ENCODE measurements at places on chromosomes 3 and 15. TPM values are rescaled to one million over a fixed set of nuclear protein-coding genes. Genes with fewer than 3 reads are reported as not detected.

- no peaks in the 10 kb centered on the region for H3K27me3 ChIP-seq
- no peak overlapping the region for H3K27ac ChIP-seq
- no peak overlapping the region for H3K4me3 ChIP-seq
- no peaks in the 10 kb centered on the region for H3K36me3 ChIP-seq
- peaks cover 2% of the 10 kb centered on the region for H3K4me1 ChIP-seq
These were observed 94.6 kb downstream of the ZPLD1 start for GRCh38 chr3:102529452-102529851.

GRCh38 chr15:53525894-53526293 is 233.6 kb downstream of the WDR72 start:
- no peaks in the 10 kb centered on the region for H3K27me3 ChIP-seq

DNA sequence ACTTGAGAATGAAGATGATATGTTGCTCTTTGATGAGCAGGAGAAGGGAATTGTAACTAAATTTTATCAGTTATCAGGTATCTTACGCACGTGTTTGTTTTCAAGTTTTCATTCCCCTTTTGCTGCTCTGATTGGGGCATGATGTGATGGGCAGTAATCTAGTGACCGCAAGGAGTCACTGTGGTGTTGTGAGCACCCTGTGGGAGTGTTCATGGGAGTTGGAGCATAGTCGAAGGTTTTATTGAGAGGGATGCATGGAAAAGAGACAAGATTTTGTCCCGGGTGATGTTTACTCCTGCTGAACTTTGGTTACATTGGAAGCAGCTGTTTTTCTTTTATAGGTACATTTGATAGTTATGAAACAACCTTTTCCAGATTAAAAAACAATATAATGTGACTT is 2.1 kb downstream of the FAN1 start:
- DNase-seq: no peak
- peaks cover 5% of the 10 kb centered on the region for H3K36me3 ChIP-seq
- H3K27me3 ChIP-seq: no peaks in the 10 kb centered on the region
- peak overlapping the region; percentile 16 for H3K4me3 ChIP-seq
- peaks cover 59% of the 10 kb centered on the region for H3K4me1 ChIP-seq
- no peak overlapping the region for H3K27ac ChIP-seq

- H3K27me3 ChIP-seq: no peaks in the 10 kb centered on the region
- no peak overlapping the region for H3K27ac ChIP-seq
- H3K4me3 ChIP-seq: no peak overlapping the region
These were observed 32.9 kb downstream of the GTF2E1 start for GRCh38 chr3:120775411-120775810.

DNA sequence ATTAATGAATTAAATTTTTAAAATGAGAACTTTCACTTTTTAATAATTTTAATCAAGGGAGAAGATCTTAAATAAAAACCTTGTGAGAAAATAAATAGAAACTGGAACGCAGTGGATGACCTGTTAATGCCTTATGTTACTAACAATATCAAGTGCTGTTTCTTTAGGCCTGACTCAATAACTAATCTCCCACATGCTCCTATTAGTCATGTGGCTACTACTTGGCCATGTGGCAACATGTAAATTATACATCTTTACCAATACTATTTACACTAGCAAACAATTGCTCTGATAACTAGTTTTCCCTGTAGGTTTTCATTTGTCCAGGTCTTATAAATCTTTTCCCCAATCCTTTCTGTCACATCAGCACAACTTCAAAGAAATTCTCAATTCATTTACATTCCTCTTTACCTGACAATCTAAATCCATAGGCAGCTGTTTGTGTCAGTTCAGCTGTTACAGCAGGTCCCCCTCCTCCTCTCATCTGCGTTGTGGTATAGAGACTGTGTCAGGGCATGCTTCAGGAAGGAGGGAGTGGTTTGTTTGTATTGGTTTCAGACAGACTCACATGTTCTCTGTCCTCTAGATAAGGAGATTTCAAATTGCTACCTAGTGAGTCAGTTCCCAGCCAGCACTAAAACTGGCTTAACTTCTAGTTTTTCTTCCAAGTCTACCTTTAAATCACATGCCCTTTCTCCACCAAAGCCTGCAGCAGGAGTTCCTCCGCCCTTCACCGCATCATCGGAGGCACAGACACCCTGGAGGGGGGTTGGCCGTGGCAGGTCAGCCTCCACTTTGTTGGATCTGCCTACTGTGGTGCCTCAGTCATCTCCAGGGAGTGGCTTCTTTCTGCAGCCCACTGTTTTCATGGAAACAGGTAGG is 11.3 kb upstream of the C3orf52 start:
- H3K36me3 ChIP-seq: no peaks in the 10 kb centered on the region
- H3K27me3 ChIP-seq: no peaks in the 10 kb centered on the region
- H3K4me1 ChIP-seq: peaks cover 56% of the 10 kb centered on the region
- peak overlapping the region; percentile 92 for H3K27ac ChIP-seq

DNA sequence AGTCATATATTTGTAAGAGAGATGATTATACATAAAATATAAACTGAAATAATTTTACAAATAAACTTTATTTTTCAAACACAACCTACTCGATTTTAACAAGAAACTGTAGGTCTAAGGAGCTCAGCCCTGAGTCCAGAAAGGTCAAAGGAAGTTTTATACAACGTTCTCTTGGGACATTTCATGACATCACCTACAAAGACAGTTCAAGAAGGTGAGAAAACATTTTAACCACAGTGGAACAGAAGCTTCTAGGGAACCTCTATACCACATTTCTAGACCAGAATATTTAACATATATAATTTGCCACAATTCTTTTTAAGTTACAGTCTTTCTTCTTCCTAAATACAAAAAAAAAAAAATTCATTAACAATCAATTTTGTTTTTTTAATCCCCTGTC is 40.1 kb downstream of the CBLB start:
- peaks cover 45% of the 10 kb centered on the region for H3K4me1 ChIP-seq
- no peaks in the 10 kb centered on the region for H3K27me3 ChIP-seq
- H3K36me3 ChIP-seq: peaks cover 20% of the 10 kb centered on the region
- DNase-seq: no peak
- H3K4me3 ChIP-seq: peak overlapping the region; percentile 35

DNA sequence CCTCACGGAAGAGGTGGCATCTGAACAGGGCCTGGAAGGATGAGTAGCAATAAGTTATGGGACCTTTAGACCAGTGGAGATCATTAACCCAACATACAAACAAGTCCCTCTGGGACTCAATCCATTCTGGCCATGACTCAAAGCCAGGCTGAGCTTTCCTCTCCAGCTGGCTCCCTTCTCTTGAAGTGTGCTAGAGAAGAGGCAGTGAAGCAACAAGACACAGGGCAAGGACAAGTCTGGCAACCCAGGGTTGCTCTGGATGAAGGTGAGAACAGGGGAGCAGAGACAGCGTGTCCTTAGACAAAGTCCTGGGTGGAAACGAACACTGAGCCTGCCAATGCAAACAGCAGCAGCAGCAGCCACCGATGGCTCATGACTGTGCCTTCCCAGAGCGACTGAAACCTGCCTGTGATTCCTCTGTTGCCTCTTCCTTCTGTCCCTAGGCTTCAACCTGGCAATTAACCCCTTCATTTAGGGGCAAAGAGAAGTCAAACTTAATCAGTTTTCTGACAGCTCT is 86.8 kb downstream of the BDH1 start:
- no peak for DNase-seq
- peaks cover 29% of the 10 kb centered on the region for H3K27me3 ChIP-seq
- H3K4me1 ChIP-seq: no peaks in the 10 kb centered on the region

- no peaks in the 10 kb centered on the region for H3K27me3 ChIP-seq
- no peaks in the 10 kb centered on the region for H3K36me3 ChIP-seq
- no peak overlapping the region for H3K4me3 ChIP-seq
- H3K27ac ChIP-seq: no peak overlapping the region
- DNase-seq: no peak
These were observed 288.1 kb upstream of the GPR149 start for GRCh38 chr3:154718053-154718452.

DNA sequence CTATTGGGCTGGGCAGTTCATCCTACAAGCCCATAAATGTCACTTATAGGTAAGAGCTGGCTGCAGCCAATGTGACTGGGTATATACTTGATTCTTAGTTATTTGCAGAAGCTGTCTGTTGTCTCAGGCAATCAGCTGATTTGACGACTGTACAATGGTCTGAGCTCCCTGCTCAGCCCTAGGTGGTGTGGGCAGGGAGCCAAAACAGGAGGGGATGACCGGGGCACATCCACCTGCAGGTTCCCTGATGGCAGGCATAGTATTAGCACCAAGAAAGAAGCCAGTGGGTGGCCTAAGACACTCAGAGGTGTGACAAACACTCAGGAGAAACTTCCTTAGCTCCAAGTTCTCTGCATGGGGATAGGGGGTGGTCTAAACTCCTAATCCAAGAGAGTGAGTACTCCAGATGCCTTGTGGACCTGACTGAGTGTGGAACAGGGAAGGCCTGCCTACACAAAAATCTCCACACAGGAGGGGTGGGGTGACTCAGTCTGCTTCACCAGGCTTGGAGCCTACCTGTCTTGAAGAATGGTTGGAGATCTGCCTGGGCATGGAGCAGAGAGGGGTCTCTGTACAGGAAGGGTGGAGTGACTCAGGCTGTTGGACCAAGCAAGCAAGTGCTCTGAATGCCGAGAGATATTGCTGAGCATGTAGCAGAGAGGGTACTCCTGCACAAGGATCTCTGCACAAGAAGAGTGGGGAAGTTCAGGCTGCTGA is 690.4 kb upstream of the NAALADL2 start:
- H3K4me3 ChIP-seq: no peak overlapping the region
- peaks cover 2% of the 10 kb centered on the region for H3K27me3 ChIP-seq
- no peaks in the 10 kb centered on the region for H3K36me3 ChIP-seq
- no peak for DNase-seq
- no peak overlapping the region for H3K27ac ChIP-seq

Gene PML
- 57.9 TPM for total RNA-seq

Gene EFCC1
- 0.69 TPM for total RNA-seq

Gene EEF1AKMT4
- total RNA-seq: 1.4 TPM

- H3K4me1 ChIP-seq: peaks cover 2% of the 10 kb centered on the region
- no peak overlapping the region for H3K27ac ChIP-seq
- no peaks in the 10 kb centered on the region for H3K36me3 ChIP-seq
- H3K4me3 ChIP-seq: no peak overlapping the region
- peak; percentile 27 for DNase-seq
These were observed 22.5 kb downstream of the GABRA5 start for GRCh38 chr15:26889298-26889898.

DNA sequence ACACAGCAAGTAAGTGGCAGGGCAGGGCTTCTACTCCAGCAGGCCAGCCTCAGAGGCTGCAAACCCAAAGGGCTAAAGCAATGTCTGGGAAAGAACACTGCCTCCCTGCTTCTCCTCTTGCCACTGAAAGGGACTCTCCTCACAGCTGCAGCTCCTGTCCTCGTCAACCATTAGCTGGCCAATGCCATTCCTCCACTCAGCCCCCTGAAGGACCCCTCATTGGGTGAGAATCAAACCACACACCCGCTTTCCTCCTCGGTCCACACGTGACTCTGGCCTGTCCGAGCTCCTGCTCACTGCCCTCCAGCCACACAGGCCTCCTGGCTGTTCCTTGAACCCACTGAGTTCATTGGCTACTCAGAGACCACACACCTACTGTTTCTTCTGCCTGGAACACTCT is 253.7 kb upstream of the TLE3 start:
- H3K27me3 ChIP-seq: peaks cover 6% of the 10 kb centered on the region
- no peaks in the 10 kb centered on the region for H3K36me3 ChIP-seq
- DNase-seq: no peak
- H3K27ac ChIP-seq: no peak overlapping the region
- H3K4me3 ChIP-seq: no peak overlapping the region

- H3K27ac ChIP-seq: no peak overlapping the region
- peaks cover 16% of the 10 kb centered on the region for H3K27me3 ChIP-seq
- no peaks in the 10 kb centered on the region for H3K4me1 ChIP-seq
- H3K36me3 ChIP-seq: peaks cover 4% of the 10 kb centered on the region
- DNase-seq: no peak
These were observed 450.4 kb downstream of the MFSD1 start for GRCh38 chr3:159252274-159252673.

DNA sequence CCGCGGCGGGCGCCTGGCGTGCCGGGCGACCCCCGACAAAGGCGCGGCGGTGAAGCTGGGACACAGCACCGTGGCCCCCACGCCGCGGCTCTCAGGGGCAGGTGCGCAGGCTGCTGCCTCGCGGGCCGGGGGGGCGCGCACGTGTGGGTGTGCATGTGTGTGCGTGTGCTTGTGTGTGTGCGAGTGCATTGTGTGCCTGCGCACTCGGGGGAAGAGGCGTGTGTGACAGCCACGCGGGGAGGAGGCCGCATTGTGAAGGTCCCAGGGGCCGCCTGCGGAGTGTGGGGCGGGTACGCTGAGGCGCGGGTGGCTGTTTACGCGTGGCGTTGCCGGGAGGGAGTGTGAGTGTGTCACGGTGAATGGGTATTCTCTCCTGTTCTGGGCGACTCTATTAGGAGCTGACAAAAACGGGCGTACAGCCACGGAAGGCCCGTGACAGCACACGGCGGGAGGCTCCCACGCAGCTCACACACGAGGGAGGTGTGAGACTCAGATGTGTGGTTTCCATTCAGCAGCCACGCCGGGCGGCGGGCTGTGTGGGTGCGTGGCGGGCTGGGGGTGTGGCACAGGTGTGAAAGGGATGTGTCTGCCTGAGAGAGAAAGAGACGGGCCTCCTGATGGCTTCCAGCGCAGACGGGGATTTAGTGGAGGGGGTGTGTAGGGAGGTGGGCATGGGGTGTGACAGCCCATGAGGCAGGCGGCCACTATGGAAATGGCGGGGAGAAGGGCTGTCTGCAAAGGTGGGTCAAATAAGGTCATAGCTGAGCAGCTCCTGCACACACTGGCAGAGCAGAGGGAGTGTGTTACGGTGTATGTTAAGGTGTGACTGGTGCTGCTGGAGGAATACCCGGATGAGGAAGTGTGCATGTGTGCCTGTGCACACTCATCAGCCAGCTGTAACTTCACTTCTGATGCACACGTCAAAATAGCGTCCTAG is 750 bp downstream of the PODXL2 start:
- peak; percentile 28 for DNase-seq
- H3K27ac ChIP-seq: peak overlapping the region; percentile 91
- peak overlapping the region; percentile 87 for H3K4me3 ChIP-seq
- peaks cover 35% of the 10 kb centered on the region for H3K4me1 ChIP-seq
- peaks cover 40% of the 10 kb centered on the region for H3K27me3 ChIP-seq

- H3K36me3 ChIP-seq: no peaks in the 10 kb centered on the region
- H3K27me3 ChIP-seq: peaks cover 6% of the 10 kb centered on the region
- H3K4me3 ChIP-seq: no peak overlapping the region
- H3K4me1 ChIP-seq: no peaks in the 10 kb centered on the region
- H3K27ac ChIP-seq: no peak overlapping the region
These were observed 8.9 kb upstream of the NSMCE3 start for GRCh38 chr15:29278436-29279105.

Data from naive thymus-derived CD8-positive, alpha-beta T cell (primary cell).